ENCODE measurements at places on chromosomes 13 and 19. TPM values are rescaled to one million over a fixed set of nuclear protein-coding genes. Genes with fewer than 3 reads are reported as not detected.

Gene CGB3
- total RNA-seq, result not detected

Gene NEK3
- total RNA-seq, result 9.3 TPM

Gene ZNF135
- total RNA-seq, result 6.1 TPM

Gene ZNF433
- total RNA-seq, result 4.9 TPM

Gene REEP6
- 2.9 TPM for total RNA-seq

Gene ACTMAP
- 0.47 TPM for total RNA-seq

Gene TJP3
- total RNA-seq, result under 0.01 TPM

Gene CEACAM16
- total RNA-seq, result not detected

Gene ADGRE1
- total RNA-seq, result not detected

All from bronchial smooth muscle cell (primary cell).